ENCODE measurements at places on chromosomes 11 and 22.
A peak's percentile ranks its signal among the peaks of the same experiment; 100 is the strongest.

DNA sequence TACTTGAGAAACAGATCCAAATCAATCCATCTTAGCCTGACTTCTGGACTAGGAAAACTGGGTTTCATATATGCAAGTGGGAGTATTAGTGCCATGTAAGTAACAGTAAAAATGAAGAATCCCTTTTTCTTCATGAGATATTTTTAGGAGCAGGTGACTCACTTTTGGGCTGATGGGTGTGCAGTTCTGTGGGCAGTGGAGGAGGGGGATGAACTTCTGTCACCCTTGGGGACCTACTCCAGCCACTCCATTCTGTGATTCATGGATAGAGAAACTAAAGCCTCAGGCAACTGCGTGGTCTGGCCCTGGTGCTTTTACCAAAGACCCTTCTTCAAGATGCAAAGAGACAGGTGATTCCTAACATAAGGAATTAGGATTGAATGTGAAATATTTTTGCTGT lies 208.6 kb upstream of the NARS2 start:
- DNase-seq, result no peak

DNA sequence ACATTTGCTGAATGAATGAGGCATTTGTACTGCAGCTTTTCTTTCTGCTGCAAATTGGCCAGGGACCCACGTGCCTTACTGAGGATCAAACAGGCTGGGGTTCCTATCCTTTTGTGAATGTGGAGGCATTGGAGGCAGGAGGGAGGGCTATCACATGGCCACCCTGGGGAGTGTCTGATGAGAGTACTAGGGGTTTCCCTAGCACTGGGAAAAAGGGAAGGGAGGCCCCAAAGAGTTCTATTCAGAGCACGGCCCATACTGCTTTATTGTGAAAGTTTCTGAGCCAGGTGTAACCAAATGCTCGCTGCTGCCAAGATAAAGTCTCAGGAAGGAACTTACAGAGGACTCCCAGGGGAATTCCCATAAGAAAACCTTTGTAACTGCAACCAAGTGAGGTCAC lies 78.4 kb upstream of the ANO1 start:
- DNase-seq, result no peak

DNA sequence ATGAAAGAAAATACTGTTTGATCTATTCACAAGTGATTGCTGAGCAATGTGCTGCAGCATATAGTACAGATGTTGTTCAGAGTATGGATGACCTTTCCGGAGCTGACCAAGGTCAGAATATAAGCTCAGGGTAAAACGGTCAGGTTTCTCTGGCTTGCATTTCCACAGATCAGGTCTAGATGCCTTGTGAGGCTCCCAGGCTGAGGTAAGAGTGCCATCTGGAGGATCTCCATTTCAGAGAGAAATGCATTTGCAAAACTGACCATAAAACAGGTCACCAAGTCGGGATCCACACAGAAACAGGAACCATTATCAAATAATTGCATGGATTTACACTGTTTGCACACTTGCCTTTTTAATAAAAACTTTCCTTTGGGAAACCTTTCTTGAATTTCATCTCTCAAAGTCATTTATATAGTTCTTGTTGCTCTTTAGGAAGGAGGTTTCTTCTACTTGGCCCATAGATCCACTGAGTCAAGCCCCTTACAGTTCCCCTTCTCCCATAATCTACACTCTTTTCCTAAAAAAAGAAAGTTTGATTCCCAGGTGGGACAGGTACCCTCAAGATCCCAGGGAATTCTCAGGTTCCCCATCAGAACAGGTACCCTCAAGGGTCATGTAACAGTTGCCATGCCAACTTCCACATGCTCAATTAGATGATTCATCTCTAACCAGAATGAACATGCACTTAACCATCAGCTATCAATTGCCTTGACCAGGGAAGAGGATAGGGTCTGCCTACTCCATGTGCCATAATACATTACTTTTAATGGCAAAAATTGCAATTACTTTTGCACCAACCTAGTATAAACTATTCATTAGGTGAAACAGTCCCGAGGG lies 25.0 kb upstream of the TMPRSS5 start:
- DNase-seq, result no peak

GRCh38 chr11:132751516-132752250 lies 780.6 kb downstream of the OPCML start:
- no peak for DNase-seq

DNA sequence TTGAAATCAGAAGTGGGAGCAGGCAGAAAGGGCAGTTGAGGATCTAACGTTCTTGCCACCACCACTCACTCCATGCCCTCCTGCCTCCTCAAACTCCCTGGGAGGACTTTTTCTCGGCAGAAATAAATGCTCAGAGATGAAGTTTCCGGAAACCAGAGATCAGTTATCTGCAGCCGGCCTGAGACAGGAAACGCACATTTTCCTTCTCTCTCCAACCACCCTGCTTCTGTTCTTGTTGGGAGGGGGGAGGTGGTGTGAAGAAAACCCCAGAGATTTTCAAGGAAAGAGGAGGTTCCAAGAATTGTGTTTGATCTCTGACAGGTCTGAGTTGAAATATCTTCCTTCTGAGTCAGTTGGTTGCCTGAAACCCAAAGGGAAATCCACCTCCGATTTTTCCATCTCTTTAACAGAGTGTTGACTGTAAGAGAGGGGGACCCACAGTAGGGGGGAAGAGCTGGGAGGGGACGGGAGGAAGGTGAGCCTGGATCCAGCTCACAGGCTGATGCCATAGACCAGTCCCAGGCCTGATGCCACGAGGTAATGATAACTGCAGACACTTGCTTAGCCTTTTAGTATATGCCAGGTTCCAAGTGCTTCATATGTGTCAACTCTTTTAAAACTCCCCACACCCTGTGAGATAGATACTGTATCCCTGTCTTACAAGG lies 100.8 kb downstream of the TRAF6 start:
- DNase-seq, result no peak

DNA sequence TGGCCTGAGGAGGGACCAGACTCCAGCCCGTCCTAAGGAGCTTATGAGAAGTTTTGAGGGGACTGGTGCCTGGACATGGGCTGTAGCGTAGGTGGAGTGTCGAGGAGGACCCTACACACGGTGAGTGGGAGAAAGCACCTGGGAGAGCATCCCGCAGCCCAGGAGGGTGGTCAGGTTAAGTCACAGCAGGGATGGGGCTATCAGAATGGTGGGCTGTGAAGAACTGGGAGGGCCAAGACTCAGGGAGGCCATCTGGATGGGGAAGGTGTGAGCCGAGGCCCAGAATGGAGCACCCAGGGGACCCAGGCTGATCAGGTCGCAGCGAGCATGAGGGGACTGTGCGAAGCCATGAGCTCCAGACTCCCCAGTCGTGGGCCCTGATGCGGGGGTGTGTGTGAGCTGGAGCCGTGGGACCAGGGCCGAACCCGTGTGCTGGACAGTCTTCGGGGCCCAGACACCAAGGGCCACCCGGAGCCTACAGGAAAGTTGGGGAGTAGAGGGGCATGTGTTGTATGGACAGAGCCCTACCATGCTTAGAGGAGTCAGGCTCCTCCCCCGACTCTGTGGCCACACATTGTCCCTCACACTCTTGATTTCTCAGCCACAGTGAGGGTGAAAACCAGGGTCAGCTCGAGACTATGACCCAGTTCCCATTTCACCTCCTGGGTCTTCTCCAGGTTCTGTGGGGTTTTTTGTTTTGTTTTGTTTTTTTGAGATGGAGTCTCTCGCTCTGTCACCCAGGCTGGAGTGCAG lies 54.3 kb downstream of the BCR start:
- no peak for DNase-seq

DNA sequence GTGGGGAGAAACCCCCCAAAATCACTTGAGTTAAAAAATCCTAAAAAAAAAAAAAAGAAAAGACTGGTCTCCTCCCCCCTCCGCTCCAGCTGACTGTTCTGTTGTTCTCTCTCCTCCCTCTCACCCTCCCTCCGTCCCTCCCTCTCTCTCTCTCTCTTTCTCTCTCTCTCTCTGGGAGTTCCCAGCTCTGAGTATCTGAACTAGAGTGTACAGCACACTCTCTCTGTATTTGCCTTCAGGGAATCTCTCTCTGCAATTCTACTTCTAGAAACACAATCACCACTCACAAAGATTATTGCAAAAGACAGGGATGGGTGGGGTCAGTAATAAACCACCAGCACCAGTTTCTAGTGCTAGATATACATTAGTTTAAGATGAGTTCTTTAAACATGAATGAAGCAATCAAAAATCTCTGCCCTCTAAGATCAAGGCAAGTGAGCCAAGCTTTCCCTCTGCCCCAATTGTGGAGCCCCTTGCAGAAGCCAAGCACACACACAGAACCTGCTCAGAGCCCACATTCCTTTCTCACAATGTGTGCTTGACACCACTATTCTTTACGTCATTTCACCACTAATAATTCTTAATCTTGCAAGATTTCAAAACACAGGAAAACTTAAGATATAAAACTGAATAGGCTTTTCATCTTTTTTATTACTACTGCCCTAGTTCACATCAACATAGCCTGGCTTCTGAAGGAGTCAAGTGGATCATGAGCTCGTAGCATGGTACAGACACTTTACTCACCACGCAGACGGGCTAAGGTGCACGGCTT lies 133.5 kb downstream of the RBFOX2 start:
- no peak for DNase-seq

- no peak for DNase-seq
Observed at GRCh38 chr11:121648306-121648705, 195.5 kb upstream of the SORL1-AS1 start.

DNA sequence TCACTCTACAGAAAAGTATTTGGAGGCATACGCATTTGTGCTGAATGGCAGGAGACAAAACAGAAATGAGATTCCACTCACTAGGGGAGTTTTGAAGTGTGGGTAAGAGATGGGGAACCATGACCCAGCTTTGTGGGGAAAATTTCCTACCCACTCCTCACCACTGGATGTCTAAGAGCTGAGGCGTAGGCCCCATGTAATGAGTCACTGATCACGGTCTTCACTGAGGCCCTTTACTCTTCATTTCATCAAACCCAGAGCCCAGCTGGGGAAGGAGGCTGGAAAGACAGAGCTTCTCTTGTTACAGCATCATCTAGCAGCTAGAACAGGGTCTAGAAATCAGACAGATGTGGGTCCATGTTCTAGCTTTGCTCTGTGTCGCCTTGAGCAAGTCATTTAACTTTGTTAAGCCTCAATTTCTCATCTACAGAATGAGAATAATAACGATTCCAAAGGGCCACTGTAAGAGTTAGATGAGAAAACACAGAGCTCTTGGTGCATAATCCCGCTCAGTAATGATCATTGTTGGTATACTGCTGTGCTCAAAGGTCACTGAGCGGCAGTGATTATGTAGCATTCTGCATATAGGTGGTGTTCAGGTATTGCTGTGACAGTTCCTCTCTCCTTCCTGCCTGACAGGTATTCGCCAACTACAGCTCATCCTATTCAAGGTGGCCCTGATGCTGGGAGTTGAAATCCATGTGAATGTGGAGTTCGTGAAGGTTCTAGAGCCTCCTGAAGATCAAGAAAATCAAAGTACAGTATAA lies 97.2 kb downstream of the MICAL2 start:
- DNase-seq, result no peak

GRCh38 chr11:100761841-100762240 lies 74.8 kb downstream of the ARHGAP42 start:
- no peak for DNase-seq

DNA sequence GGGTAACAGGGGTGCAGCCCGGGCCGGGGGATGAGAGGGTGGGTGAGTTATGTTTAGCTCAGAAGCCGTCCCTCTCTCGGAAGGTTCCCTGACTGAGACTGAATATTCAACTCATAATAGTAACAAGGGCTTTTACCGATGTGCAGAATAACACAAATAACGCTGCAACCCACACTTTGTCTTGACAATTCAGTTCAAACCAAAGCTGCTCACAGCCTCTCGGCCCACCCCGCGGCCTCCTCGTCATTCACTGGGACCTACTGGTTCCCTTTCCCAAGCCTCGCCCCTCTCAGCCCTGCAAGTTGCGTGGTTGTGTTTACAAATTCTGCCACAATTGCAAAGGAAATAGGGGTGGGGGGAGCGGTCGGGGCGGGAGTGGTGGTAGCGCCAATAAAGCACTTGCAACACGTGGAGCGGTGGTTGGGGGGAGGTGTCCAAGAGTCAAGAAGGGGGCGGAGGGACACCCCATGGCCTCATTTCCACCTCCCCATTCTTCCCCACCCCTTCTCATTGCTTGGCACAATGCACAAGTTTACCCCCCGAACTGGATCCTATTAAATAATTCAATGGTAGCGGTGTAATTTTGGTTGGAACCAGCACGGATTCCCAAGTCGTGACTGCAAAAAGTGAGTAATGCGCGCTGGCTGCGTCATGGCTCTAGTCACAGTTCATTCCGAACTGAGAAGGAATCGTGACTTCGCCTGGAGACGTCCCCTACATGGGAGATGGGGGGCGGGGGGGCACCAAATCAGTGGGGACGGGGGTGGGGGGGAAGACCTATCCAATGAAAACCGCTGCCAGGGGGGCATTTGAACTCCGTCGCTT lies 102.0 kb upstream of the HSD17B12 start:
- DNase-seq, result no peak

DNA sequence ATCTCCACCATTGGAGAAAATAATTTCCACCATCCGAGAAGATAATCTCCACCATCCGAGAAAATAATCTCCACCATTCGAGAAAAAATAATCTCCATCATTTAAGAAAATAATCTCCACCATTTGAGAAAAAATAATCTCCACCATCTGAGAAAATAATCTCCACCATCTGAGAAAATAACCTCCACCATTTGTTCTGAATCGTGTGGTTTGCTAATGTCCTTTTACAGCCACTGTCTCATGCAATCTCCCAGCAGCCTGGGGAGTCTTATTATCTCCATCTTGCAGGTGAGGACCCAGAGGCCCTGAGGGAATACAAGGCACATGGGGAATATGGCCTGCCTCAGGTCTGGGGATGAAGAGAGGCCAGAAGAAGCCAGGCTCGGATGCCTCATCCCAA lies 54.1 kb upstream of the TCF20 start:
- no peak for DNase-seq

GRCh38 chr22:47398491-47398890 lies 636.0 kb downstream of the TBC1D22A start:
- no peak for DNase-seq

- no peak for DNase-seq
Observed at GRCh38 chr11:117037279-117037974, 60.8 kb downstream of the SIK3 start.

DNA sequence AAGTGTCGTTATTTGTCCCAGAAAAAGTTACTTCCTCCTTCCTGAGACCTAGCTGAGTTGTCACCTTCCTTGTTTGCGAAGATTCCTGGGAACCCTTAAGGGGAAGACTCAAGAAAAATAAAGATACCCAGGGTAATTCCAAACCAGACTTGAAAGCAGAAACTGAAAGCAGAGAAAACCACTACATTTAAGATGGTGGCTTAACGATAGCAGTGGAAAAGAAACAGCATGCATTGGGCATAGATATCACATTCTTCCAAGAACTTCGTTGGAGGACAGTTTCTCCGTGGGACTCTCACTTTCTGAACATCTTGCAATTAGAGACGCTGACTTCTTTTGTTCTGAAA lies 89.1 kb downstream of the FAM76B start:
- DNase-seq, result no peak

GRCh38 chr22:44305455-44305854 lies 7.3 kb downstream of the SHISAL1 start:
- no peak for DNase-seq

GRCh38 chr22:47034905-47035419 lies 272.5 kb downstream of the TBC1D22A start:
- DNase-seq, result no peak

- peak; percentile 13 for DNase-seq
Observed at GRCh38 chr11:130431331-130431773, 2.9 kb upstream of the ADAMTS8 start.

GRCh38 chr11:32426819-32427615 lies 8.3 kb downstream of the WT1 start:
- no peak for DNase-seq

All from stimulated activated CD4-positive, alpha-beta T cell treated with anti-CD3 and anti-CD28 coated beads, Interleukin-15, amount 100 ng/mL, for 1 hour (primary cell).